ENCODE measurements at places on chromosomes 6 and 20. TPM values are rescaled to one million over a fixed set of nuclear protein-coding genes. Genes with fewer than 3 reads are reported as not detected.
A peak's percentile ranks its signal among the peaks of the same experiment; 100 is the strongest.

GRCh38 chr20:25372584-25373336 lies 17.9 kb downstream of the ABHD12 start:
- DNase-seq = no peak

The SLC22A1 gene
- 0.59 TPM for total RNA-seq

GRCh38 chr6:127937102-127937501 lies 36.2 kb upstream of the THEMIS start:
- DNase-seq = no peak

GRCh38 chr6:18400831-18401446 lies 13.8 kb downstream of the RNF144B start:
- DNase-seq = no peak

The RAB44 gene
- 0.59 TPM for total RNA-seq

GRCh38 chr20:56764671-56765070 lies 135.6 kb downstream of the TFAP2C start:
- no peak for DNase-seq

DNA sequence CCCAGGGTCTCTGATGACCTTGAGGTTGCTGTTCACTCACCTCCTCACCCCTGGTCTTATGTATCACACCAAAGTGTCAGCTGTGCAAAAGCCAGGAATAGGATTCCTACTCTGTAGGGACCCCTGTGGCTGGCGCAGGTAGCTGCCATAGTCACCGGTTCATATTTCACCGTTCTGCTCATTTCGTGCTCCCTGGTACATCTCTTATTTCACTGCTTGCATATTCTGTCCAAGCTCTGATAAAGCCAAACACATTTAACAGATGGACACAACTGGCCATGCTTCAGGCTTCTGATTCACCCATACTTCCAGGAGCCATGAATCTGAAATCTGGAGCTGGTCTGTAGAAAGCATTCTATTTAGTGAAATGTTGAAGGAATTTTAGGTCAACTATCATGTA lies 20.5 kb downstream of the SLC22A3 start:
- no peak for DNase-seq

The WFDC2 gene
- 0.39 TPM for total RNA-seq

DNA sequence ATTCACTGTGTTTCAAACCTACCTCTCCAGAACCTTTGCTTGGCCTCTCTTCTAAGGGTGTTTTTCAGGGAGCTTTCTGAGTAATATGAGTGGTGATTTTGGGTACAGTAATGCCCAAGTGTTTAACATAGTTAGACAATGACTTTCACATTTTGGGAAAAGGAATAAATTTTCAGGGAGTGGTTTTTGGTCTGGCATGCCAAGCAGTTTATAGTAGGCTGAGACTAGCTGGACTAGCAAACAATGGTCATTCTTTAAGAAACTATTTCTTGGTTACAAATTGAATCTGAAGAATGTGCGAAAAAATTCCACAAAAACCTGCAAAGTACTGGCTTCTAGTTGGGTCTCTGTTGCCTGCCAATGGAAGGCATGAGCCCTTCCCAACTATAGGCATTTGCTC lies 15.4 kb downstream of the FNDC1 start:
- DNase-seq = no peak

The MRPS18B gene
- 41.3 TPM for total RNA-seq

The SLC32A1 gene
- total RNA-seq = not detected

DNA sequence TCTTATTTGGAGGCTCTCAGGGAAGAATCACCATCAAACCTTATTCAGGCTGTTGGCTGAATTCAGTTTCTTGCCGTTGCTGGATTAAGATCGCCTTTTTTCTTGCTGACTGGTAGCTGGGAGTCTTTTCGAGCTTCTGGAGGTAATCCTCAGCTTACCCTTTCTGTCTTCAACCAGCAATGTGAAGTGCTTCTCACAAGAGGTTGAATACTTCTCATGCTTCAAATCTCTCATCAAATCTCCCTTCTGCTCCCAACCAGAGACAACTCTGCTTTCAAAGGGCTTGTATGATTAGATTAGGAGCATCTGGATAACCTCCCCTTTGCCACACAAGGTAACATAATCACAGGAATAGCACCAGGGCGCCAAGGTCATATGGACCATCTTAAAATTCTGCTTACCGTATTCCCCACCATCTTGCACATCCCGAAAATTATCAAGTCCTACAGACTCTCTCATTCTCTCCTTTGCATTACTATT lies 137.2 kb downstream of the MOXD1 start:
- DNase-seq = no peak

- DNase-seq = no peak
These were observed 509.9 kb upstream of the POU3F2 start for GRCh38 chr6:98324446-98324845.

DNA sequence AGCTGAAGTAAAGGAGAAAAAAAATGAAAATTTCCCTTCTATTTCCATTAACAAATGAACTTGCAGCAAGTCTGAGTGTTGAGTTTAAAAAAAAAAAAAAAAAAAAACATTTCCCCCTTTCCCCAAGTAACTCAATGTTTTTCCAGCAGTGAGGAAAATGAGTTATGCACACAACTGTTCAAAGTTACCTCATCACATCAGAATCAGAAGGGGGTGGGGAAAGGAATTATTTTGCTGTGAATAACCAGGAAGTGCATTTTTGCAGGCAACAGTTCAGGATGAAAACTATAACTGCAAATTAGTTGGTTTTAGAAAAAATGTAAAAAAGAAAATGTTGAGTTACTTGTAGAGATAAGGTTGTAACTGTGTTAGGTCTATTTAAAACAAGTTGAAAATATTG lies 568.9 kb upstream of the CITED2 start:
- peak; percentile 79 for DNase-seq

DNA sequence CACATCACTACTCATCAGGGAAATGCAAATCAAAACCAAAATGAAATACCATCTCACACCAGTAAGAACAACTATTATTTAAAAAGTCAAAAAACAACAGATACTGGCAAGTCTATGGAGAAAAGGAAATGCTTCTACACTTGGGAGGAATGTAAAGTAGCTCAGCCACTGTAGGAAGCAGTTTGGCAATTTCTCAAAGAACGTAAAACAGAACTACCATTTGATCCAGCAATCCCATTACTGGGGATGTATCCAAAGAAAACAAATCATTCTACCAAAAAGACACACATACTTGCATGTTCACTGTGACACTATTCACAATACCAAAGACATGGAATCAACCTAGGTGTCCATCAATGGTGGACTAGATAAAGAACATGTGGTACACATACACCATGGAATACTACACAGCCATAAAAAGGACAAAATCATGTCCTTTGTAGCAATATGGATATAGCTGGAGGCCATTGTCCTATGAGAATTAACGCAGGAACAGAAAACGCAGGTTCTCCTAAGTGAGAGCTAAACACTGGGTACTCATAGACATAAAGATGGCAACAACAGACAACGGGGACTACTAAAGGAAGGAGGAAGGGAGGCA lies 260.4 kb downstream of the RNGTT start:
- DNase-seq = no peak

GRCh38 chr20:17138237-17138636 lies 88.6 kb upstream of the PCSK2 start:
- DNase-seq = no peak

DNA sequence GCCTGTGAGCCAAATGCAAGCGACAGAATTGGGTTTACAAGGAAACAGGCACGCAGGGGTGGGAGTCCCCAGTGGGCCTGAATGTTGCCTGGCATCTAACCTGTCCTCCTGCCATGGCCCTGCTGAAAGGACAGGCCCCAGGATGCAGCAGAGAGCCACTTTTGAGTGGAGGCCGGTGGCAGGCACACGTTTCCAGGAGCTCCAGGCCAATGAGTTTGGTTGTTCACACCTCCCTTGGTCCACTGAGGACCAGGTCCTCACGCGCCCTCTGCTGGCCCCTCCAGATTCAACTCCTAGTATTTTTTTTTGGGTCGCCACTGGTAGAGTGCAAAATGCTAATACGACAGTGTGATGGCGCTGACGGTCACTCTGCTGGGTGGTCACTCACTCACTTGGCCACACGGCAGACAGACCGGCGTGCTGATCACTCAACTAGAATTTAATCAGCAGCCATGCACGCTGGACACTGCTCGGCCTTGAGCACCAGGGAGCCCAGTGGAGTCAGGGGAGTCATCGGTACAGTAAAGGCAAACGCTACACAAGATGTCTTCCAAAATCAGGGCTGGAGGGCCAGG lies 81.7 kb upstream of the NFATC2 start:
- DNase-seq = peak; percentile 15

- DNase-seq = no peak
These were observed 35.5 kb upstream of the ZFAND3 start for GRCh38 chr6:37783856-37784584.

The NRN1 gene
- total RNA-seq = 19.7 TPM

The TCF15 gene
- 0.49 TPM for total RNA-seq

DNA sequence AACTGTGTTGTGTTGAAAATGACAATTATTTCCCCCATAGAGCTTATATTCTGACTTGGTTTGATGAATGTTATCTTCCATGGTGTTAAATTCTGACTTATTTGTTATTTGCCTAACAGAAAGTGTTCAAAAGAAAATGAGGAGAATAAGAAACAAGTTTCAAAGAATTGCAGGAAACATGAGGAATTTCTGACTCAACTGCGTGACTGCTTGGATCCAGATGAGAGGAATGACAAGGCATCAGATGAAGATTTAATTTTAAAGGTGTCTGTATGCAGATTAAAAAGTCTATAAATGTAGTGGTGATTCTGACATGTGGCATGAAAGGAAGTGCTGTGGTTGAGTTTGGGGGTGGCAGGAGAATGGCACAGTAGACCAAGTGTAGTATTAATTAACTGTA lies 50.6 kb downstream of the CCDC170 start:
- DNase-seq = no peak

GRCh38 chr20:63826753-63827152 lies 4.3 kb downstream of the ZBTB46 start:
- DNase-seq = no peak

The RIN2 gene
- total RNA-seq = 34.8 TPM

DNA sequence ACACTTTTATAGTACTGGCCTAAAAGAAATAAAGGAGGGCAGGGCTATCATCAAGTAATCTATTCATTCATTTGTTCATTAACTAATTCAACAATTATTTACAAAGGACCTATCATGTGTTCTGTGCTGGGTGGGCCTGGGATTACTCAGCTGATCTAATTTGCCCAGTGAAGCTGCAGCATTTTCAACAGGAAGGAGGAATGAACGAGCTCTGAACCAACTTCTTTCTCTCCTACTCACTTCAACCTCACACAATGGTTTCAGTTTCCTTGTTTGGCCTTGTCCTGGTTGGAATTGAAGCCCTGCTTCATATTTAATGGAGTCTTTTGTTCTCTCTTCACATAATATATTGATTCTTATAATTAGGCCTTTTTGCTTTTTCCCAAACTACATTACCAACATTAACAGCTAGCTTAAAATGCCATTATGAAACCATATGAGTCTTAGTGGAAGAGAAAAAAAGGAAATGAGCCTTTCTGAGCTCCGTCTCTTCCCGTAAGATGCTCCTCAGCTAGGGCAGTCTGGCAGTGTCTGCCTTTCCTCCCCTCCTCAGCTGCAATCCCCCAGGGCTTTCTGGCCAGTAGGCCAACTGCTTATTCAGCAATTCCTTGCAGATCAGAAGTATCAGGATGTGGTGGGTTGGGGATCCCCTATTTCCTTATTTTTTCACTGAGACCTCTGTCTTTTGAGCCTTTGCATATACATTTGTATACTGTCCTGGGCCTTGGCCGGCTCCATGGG lies 79.4 kb upstream of the NRN1 start:
- no peak for DNase-seq

DNA sequence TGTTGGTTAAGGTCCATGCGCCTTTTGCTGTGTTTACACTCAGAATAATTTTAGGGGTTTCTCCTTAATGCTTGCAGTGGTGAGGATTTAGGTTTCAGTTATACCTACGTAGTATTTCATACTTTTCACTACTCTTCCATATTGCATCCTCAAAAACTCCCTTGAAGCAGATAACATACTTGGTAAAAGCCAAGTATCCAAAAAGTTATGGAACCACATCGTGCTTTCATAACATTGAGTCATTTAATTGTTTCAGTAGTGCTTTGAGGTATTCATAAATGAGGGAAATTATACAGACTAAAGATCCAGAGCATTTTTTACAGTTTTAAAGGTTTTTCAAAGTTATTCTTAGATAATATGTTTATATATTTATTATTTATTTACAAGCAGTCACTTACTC lies 4.0 kb upstream of the ATXN1 start:
- no peak for DNase-seq

- no peak for DNase-seq
These were observed 5.1 kb downstream of the KCNS1 start for GRCh38 chr20:45095805-45096238.

The BCAS1 gene
- total RNA-seq = 3.4 TPM

The GGTLC1 gene
- total RNA-seq = not detected

DNA sequence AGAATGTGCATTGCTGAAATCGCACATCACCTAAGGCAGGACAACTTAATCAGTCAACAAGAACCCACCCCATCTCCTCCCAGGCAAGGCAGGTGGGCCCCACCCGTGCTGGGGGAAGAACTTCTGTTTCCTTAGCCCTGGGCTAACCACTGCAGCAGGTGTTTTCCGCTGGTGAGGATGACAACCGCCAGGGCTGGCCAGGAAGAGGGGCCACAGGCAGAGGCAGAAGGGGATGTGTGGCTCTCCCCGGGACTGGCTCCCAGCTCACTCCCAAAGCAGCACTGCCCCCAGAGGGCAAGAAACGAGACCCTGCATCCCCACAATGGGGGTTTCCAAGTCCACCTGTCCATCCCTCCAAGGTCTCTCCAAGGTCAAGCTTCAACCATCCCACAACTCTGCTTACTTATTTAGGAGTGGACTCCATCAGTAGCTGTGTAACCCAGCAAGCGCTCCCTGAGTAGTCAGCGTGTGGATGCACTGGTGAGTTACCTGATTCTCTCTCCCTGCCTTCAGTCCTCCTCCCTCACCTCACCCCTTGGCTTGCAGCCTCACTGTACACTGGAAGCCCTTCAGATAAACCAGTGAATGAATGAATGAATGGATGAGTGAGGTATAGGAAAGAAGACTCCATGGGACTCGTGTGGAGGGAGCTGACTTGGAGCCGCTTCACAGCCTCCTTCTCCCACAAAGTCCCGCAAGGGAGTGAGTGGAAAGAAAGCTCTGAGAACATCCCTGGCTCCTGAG lies 168.2 kb upstream of the CST7 start:
- no peak for DNase-seq
